H7 (cell line): ENCODE measurements at places on chromosomes 5 and 9. TPM values are rescaled to one million over a fixed set of nuclear protein-coding genes. Genes with fewer than 3 reads are reported as not detected.
A peak's percentile ranks its signal among the peaks of the same experiment; 100 is the strongest.

The LHX3 gene
- total RNA-seq: 0.07 TPM in 1 of 2 replicates, not detected in the other

The PCDHB12 gene
- not detected in 2 replicates for total RNA-seq

The TEX48 gene
- total RNA-seq: not detected in 2 replicates

- no peak for DNase-seq
These were observed 40.2 kb upstream of the PALM2AKAP2 start for GRCh38 chr9:109739760-109740159.

DNA sequence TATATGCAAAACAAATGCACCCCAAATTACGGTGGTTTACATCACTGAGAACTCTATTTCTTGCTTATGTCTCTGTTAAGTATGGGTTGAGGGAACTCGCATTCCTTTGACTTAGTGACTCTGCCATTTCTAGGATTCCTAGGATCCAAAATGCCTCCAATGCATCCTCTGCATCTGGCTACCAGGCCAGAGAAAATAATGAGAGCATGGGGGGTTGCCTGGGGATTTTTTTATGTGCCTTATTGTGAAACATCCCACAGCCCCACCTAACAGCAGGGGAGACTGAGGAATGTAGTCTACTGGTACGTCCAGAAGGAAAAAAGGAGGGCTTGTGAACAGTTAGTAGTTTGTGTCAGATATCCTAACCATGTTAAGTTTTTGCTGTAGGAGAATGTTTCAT is 466.0 kb upstream of the ARRDC3 start:
- DNase-seq: peak; percentile 4

The ROR2 gene
- total RNA-seq: 19.4 and 40.0 TPM in 2 replicates

DNA sequence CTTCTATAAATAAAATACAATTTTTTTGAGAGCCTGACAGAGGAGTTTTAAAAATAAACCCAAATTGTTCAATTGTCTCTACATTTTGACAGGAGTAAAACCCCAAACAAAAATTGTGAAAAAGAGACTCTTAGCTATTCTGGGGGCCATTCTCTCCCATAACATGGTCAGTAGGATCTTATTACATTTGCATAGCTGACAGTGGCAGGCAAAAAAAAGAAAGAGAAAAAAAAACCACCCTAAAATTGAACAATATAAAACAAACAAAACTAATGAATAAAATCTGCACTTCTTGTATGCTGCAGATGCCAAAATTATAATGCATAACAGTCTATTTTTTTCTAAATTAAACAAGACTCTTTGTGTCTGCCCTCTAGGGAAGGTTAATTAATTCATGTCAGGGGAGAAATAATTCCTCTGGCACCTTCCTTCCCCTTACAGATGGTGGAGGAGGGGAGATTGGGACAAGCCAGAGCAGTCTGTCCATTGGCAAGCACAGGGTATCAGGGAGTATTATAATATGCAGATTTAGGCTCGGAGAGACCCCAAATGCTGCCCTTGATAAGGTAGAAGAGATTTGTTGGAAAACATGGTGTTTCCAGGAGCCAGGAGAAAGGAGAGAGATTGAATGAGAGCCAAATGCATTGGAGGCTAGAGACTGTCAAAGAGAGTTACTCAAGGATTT is 79.7 kb upstream of the CDH6 start:
- no peak for DNase-seq

DNA sequence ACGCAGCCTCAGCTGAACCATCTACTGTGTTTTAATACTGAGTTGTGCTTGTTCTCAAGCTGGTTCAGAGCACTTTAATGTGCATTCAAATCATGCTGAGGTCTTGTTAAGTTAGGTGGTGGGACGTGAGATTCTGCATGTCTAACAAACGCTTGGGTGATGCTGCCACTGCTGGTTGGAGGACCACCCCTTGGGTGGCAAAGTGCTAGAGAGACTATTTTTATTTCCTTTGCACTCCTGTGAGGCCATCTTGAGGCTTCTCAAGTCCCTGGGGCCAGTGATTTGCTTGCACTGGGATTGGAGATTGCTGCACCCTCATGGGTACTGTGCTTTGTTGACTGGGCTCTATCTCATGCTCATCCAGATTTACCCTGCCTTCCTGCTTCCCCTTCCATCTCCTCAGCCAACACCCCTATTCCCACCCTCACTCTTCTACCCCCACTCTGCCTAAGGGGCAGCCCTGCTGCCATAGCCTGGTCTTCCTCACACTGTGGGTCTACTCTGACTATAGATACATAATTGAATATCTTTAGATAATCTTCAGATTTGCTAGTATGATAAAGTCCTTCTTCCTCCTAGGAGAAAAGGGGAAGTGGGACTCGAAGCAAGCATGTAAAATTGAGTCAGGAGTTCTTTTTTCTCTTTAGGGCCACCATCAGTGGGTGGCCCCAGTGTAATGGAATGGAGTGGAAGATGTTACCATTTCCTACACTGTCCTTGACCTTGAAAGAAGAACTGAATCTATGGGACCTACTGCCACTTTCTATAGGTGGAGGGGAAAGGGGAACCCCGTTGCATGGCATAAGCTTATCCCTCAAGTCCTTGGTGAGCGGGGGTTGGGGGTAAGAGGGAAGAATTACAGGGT is 45.1 kb upstream of the SUB1 start:
- DNase-seq: no peak

DNA sequence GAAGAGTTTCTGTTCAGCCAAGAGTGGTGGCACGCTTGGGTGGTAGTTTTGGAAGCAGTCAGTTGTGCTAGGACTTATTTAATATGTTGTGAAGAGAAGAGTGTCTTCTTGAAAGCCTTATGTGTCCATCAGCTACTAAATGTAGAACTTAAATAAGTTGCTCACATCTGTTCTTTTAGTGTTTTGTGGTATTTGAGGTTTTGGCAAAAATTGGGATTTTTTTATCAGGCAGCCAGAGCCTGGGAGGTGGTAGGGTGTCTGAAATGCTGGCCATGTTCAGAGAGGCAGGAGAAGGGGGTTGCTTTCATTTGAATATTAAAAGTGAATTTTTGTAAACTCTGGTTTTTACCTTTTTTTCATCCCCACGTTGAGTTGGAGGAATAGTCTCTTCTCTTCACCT is 24.2 kb upstream of the ZBTB34 start:
- no peak for DNase-seq

GRCh38 chr5:56233230-56233629 is at the start of gene ANKRD55:
ANKRD55 (minus strand) TSS chr5:56233330; CDS start chr5:56232913, 417 bp downstream.
- DNase-seq: no peak
